ENCODE measurements at places on chromosomes 7 and 10.

DNA sequence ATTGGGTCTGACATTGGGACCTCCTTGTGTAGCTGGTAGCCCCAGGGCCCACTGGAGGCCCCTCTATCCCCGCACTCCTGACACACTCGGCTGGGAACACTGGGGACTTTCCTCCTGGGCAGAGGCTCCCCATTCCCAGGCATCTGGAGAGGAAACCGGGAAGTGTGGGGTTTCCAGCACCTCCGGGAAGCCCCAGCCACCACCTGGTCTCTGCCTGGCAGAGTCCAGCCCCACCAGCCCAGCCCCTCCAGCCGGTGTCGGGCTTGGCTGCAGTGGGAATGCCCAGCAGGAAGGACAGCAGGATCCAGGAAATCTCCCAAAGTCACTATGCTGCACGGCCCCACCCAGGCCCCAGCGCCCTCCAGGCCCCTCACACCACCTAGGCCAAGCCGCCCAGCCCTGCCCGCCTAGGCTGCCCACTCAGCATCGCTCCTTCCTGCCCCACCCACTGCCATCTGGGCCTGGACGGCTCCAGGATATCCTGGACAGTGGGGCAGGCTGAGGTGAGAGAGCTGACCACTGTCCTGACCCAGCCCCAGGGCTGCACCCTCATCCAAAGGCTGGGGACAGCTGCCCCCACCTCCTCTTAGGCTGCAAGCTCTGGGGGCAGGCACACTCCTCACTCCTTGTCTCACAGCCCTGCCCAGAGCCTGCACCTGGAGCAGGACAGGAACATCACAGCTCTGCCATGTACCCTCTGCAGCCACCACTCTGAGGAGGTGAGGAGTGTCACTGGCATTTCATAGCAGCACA lies 11.8 kb downstream of the RASGEF1A start:
- no peak for DNase-seq

DNA sequence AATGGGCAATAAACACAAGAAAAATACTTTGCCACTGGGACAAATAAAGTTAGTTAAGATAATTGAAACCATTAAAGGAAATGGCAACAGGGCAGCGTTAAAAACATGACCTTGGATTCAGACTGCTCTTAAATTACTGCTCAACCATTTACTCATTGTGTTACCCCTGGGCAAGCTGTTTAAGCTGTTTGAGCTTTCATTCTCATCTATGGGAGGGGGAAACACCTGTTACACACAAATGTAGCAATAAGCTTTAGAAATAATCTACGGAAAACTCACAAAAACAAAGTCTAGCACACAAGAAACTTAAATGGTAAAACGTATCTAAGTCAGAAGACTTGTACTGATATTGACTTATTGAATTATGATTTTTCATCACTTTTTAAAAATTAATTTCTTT lies 137.1 kb downstream of the KMT2E start:
- DNase-seq = no peak

DNA sequence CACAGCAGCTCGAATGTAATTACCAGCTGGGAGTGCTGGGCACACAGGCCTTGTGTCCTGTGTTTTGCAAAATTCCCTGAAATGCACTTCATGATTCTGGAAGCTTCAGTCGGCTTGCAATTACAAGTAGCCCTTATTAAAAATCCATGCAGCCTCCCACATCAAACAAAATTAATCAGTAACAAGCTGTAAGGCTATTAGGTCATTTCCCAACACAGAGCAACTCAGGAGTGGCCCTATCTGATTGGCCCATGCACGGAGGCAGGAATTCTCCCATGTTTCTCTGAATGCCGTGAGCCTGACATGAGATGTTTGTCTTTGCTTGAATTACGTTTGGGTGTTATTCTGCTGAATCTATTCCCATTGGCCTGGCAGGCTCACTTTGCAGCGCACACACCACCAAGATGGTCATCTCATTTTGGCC lies 36.9 kb downstream of the FOXL3 start:
- no peak for DNase-seq

DNA sequence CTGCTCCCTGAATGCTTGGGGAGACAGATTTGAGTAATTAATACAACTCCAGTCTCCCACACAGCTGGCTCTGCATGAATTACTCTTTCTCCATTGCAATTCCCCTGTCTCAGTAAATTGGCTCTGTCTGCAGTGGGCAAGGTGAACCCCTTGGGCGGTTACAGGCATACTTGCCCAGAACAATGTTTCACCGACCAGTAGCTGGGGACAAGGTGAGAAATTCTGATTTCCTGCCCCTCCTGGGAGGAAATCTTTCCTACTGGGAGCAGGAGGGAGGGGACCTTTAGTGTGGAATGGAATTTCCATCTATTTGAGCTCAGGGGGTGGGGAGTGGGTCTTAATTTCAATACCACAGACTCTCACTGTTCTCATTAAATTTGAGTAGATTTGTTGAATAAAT lies 42.2 kb upstream of the FZD9 start:
- no peak for DNase-seq

DNA sequence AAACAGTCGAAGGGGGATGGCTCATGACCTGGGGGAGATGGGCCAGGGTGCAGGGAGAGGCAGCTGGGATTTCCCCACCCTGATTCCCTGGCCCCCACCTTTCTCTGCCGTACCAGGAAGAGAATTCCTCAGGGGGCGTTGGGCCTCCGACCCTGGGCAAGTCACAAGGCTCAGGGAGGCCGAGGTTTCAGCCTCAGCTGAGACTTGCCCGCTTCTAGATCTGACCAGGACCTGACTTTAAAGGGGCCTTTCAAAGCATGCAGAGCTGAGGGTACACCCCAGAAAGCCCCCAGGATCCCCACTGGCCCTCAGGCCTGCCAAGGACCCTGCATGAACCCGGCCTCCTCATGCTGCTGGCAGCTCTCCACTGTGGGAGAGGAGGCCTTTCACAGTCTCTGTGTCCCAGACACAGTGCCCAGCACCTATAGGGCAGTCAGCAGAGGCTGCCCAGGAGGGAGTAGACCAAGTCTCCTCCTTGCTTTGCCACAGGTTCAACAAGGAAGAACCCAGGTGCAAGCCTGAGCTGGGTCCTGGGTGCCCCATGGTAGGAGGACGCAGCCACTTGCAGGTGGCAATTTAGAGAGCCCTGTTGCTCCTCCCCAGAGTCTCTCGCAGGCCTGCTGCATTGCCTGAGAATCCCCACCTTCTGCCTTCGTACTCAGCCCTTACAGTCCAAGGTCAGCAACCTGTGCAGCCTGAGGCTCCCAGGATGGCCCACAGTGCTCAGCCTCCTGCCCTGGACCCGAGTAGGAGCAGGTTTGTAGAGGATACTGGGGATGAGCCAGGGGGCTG lies 89.3 kb downstream of the CHST15 start:
- DNase-seq = no peak

DNA sequence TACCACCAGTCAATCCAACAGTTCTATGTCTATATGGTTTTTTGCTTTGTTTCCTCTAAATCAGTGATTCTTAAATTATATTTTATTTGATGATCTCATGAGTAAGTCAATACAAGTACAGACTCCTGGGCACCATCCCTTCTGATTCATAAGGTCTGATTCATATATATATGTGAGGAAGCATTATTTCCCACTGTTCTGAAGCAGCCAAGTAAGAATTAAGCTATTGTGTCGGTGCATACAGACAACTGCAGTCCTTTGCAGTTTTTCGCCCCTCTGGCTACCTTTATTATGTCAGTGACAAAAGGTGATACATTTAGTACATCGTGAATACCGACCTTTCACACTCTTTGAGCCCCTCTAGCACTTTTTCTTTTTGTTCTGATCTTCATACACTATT lies 1079.6 kb upstream of the C7orf33 start:
- no peak for DNase-seq

DNA sequence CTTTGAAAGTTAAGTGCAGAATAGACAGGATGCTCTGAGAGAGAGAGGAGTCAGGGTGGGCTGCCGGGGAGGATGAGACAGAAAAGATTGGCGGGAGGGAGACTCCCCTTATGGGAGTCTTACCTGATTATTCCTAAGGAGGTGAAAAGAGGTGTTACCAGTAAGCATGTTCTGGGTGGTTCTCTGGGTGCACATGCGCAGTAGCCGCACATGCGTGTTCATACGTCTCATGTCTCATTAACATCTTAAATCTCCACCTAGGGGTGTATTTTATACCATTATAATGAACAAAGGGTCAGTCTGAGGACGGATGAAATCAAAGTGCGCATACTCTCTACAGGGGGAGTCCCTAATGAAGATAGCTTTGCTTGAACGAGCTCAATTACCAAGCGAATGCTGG lies 592.9 kb upstream of the C7orf33 start:
- no peak for DNase-seq

DNA sequence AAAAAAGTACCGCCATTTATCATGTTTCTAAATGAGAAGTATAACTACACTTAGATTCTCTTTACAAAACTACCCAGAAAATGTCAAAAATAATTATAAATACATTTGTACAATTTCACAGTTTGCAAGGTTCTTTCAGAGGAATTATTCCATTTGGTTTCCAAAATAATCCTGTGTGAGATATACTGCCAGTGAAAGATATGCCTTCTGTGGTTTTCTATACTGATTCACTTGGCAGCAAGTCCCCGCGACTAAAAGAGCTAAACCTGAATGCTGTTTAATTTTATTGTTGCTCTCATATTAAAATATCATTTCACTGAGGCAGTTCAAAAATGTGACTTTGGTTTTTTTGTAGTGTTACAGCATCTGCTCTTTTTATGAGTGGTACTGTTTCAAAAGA lies 364.9 kb upstream of the PLXDC2 start:
- no peak for DNase-seq

Measured in stimulated activated CD8-positive, alpha-beta memory T cell treated with anti-CD3 and anti-CD28 coated beads, Interleukin-7, amount 100 ng/mL, for 24 hours (primary cell).